Skin of body (tissue), 3 donors: ENCODE measurements at places on chromosomes 11 and 22.

DNA sequence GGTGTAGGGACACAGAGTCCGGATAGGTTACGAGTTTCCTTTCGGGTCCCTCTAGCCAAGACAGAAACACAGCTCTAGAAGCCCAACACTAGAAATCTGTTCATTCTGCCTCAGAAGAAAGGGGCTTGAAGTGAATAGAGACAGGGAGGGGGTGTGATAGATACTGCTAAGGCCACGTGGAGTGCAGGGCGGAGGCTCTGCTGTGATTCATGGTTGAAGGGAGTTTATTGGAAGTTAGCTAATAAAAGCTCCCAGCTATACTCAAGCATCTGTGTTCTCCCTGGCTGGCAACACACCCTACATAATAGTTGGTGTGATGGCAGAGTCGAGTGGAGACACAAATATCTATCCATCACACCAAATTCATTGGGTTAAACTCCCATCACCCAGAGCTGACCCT lies 337.4 kb downstream of the CADM1 start:
- no peak for DNase-seq

DNA sequence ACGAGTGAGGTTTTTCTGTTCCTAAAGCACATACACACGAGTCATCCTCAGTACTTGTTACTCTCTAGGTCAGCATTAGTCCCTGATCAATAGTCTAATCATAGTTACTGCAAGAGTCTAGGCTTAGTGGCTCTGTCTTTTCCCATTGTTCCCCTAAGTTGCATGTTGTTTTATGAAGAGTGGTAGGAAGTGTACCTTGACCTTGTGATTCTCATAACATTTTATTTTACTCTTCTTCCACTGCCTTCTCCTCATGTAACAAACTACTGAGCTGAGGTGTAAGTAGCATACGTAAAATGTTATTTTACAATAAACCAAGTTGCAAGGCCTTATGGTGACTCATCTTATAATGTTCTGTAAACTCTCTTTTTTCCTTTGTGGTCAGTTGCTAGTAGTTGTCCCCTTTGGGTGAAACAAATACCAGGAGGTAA lies 15.0 kb downstream of the METTL15 start:
- DNase-seq: no peak

GRCh38 chr11:19723572-19724342 lies 11.1 kb downstream of the NAV2 start:
- no peak for DNase-seq

GRCh38 chr11:43969543-43969942 lies 27.1 kb downstream of the C11orf96 start:
- peak; percentile 40 for DNase-seq

GRCh38 chr22:44214187-44214586 lies 33.5 kb downstream of the PARVG start:
- no peak for DNase-seq

- no peak for DNase-seq
Measured at GRCh38 chr11:10181811-10182210, 112.2 kb downstream of the SBF2 start.

- DNase-seq: no peak
Measured at GRCh38 chr22:27706489-27706888, 95.1 kb downstream of the MN1 start.

DNA sequence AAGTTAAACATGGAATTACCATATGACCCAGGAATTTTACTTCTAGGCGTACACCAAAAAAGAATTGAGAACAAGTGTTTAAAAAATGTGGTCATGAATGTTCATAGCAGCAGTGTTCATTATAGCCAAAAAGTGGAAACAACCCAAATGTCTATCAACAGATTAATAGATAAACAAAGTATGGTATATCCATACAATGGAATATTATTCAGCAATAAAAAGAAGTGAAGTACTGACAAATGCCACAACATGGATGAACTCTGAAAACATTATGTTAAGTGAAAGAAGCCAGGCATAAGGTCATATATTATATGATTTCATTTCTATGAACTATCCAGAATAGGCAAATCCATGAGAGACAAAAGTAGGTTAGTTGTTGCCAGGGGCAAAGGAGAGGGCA lies 141.7 kb upstream of the NAV2 start:
- DNase-seq: no peak

DNA sequence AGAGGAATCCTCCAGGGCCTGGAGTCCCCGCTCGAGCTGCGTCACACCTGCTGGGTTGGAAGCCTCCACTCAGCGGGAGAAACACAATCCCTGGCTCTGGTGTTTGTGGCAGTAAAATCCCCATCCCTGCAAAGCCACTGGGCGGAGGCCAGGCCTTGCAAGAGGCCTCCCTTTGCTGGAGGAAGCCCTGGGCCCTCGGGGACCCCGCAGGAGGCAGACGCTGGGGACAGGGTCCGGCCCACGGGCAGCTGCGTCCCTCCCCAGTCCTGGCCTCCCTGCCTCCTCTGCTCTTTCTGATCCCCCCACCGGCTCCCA lies 194.7 kb downstream of the BRD1 start:
- DNase-seq: no peak
